Stimulated activated CD8-positive, alpha-beta memory T cell treated with anti-CD3 and anti-CD28 coated beads, Interleukin-15, amount 100 ng/mL, for 48 hours (primary cell): ENCODE measurements at places on chromosomes 11 and 22.

GRCh38 chr11:73399159-73399590 lies 23.0 kb downstream of the RELT start:
- no peak for DNase-seq

- DNase-seq: no peak
These were observed 552 bp downstream of the PRR33 start for GRCh38 chr11:1890856-1891830.

- DNase-seq: no peak
These were observed 14.7 kb downstream of the MGAT3 start for GRCh38 chr22:39471381-39472141.

DNA sequence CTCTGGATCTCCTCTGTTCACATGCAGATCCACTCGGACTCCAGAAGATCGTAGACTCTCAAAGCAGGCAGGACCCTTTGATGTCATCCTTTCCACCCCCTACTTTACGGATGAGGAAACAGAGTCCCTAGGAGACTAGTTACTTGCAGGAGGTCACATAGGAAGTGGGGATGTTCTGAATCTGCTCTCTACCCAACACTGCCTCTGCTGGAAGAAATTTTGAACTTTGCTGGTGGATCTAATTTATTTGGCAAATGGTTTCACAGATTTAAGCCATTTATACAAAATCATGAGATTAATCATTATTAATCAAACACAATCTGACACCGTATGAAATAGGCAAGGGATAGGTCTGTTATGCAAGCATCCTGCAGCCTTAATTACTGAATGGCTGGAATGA lies 55.0 kb upstream of the USP47 start:
- DNase-seq: no peak

DNA sequence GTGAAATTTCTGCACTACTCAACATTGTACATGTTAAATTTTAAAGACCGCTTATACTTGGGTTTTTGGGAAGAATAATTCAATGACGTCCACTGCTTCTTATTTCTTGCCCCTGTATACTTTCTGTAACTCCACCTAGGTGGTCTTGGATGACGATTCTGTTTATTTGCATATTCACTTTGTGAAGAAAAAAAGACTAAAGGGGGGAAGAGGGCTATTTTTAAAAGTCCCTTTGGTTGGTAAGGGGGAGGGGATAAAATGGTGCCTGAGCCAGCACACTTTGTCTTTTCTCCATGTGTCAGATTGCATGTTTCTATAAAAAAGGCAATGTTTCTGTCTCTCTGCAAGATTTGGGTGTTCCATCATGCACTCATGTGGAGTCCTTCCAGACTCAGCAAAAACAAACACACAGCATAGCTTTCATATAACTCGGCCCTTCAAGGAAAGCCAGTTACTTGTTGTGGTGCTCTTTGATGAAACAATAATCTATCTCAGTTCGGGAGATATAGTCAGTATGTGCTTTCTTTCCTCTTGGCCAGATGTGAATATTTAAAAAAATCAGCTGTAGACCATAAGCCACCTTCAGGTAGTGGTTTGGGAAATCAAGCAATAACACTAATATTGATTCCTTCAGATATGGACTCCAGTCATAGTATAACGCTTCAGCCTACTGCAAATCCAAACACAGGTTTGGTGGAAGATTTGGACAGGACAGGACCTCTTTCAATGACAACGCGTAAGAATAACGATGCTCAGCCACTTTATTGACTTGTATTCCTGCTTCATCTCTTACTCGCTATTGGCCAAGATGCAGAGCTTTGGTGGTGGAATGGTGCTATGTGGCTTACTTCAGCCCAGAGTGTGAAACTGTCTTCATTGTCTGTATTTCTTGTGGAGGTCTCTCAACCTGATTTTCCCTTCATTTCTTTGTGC lies 68.8 kb downstream of the CD44 start:
- no peak for DNase-seq

DNA sequence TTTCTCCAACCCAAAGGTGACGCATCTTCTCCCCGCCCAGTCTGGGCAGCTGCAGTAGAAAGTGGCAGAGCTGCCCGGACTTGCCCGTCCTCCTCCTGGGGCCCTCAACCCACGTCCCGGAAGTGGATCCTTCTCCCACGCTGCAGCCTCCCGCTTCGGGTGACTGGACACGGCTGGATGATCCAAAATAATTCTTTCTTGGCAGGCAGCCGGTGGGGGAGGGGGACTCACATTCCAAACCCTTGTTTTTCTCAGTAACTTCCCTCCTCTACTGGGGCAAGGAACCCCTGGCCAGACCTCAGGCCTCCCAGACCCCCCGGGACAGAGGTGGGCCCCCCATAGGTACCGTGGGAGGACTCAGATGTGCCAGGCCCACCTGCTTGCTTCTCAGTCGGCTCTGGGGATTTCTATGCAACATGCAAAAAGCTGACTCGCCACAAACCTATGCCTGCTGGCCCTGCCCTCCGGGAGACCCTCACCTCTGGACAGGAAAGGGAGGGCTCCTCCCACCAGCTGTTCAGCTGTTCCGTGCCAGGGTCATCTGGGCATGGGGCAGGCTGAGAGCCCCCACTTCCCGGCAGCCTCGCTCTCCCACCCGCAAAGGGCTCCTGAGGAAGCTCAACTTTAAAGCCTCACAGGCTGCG lies 1.4 kb downstream of the PLXNB2 start:
- DNase-seq: no peak

- DNase-seq: no peak
These were observed 90.9 kb downstream of the MICAL2 start for GRCh38 chr11:12200991-12201985.

DNA sequence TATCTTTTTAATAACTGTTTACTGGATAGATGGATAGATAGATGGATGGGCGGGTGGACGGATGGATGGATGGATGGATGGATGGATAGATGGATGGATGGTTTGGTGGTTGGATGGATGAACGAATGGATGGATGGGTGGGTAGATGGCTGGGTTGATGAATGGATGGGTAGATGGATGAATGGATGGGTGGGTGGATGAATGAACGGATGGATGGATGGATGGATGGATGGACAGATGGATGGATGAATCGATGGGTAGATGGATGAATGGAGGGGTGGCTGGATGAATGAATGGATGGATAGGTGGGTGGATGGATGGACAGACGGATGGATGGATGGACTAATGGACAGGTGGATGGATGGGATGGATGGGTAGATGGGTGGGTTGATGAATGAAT lies 13.8 kb upstream of the SLC22A12 start:
- DNase-seq: no peak

GRCh38 chr11:75893251-75893650 lies 78.2 kb downstream of the UVRAG start:
- DNase-seq: no peak

DNA sequence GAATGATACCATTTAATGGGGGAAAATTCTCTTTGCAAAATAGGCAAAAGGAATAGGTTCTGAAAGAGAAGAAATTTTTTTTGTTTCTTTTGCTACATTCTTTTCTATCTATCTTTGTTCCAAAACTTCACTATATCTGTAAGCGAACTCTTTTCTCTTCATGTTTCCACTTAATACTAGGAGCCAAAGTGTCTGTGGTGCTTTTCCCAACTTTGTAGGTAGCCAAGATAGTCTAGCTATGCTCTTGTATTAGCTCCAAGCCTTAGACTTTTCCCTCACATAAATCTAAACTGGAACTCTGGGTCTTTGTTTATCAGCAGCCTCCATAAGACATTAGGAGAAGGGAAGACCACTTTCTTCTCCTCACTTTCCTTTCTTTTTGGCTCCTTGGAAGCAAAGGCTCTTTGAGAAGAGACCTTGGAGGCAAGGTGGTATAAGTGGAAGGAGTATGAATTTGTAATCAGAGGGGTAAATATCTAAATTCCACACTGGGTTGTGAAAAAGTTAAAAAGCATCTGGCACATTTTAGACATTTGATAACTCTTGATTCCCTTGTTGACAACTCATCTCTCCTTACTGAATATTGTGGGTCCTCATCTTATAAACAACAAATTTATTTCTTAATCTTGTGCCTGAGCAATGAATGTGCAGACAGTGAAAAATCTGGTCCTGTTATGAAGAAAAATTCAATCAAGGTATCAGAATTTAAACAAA lies 130.0 kb downstream of the EHF start:
- no peak for DNase-seq

- no peak for DNase-seq
These were observed 21.7 kb upstream of the HSPA8 start for GRCh38 chr11:123083623-123084029.

- DNase-seq: no peak
These were observed at the start of gene OLFML1 for GRCh38 chr11:7485186-7486097. OLFML1 (plus strand) TSS chr11:7485506; CDS start chr11:7485876, 370 bp downstream.

- no peak for DNase-seq
These were observed 118.2 kb upstream of the KIRREL3 start for GRCh38 chr11:127118811-127119210.

DNA sequence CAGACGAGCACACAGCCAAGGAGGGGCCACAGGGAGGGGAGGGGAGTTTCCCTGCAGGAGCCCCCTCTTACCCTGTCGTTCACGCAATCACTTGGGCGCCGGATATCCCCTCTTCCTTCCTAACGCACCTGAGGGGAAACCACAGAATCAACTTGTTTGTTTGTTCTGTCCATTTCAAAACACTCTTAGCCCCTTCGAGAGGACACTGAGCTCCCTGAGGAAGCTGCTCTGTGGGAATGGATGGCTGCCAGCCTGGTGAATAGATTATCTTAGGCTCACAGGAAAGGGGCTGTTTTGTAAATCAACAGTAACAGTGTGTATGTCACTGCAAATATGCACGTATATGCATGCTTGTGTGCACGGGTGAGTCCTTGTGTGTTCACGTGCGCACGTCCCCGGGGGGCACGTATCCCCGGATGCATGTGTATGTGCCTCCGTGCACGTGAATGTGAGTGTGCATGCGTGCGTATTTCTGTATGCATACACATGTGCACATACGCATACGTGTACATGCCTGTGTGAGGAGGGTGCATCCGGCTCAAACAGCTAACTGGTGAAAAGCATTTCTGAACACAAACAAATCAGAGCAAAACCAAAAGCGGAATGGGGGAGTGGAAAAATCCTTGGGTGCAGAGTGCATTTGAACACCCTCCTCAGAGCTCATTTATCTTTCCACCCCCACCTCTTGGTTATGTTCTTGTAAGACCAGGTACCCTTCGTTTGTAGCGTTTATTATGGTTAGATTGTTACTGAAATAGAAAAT lies 7.2 kb downstream of the ARSA start:
- DNase-seq: no peak

DNA sequence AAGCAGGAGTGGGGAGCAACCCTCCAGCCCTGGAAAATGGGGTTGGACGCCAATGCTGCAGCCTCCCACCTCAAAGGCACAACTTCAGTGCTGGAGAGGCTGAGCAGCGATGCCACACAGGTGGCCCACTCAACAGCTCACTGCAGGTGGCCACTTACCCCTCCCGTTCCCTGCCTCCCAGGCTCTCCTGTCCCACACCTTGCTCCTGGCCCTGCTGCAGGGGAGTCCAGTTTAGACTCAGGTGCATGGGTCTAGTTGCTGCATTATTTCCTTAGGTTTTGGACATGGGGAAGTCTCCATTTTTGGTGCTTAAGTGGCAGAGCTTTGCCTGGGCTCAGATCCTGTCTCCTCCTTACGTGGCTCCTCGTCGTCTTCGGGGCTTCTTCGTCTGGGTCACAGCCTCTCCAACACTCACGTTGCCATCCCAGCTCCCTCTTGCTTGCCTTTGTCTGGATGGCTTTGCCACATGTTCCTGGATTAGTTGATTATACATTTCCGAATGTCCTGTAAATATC lies 898.3 kb downstream of the BRD1 start:
- DNase-seq: no peak

DNA sequence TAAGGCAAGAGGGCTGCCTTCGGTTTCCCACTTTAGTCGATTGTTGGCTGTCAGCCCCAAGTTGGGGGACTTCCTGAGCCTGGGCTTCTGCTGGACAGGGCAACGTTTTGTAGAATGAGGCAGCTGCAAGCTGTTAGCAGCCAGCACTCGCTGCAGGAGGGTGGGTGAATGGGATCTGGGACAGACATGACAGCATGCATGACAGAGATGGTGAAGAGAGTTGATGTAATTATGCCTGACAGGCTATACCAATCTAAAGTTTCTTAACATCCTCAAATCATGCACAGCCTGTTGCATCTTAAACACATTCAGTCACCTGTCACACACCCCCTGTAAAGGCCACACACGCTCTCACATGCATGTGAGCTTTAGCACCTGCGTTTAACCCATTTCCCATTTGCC lies 49.2 kb downstream of the CWC15 start:
- DNase-seq: no peak

DNA sequence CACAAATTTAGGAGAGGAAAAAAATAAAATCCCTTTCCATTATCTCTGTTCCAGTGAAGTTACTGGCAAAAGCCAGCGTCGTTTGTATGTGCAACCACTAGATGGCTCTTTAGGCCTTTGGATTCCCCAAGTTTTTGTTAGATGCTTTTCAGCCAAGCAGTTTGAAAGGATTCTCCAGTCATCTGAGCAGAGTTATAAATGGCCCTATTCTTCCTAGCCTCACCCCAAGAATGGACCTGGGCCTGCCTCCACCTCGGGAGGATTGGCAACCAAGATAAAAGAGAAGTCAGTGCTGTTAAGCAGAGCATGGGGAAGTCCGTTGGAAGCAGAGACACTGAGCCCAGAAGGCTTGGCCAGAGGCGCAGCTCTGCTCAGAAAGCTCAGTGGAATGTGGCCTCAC lies 15.4 kb downstream of the FAM181B start:
- no peak for DNase-seq

- no peak for DNase-seq
These were observed 237.3 kb downstream of the ST3GAL4 start for GRCh38 chr11:126592496-126593410.

GRCh38 chr11:66432597-66432996 lies 6.1 kb downstream of the MRPL11 start:
- DNase-seq: no peak

- no peak for DNase-seq
These were observed 7.7 kb downstream of the LHFPL7 start for GRCh38 chr22:24938741-24939341.

GRCh38 chr11:83162377-83162776 lies 5.4 kb downstream of the PCF11 start:
- DNase-seq: no peak

GRCh38 chr11:68775951-68776388 lies 24.6 kb upstream of the TESMIN start:
- no peak for DNase-seq

DNA sequence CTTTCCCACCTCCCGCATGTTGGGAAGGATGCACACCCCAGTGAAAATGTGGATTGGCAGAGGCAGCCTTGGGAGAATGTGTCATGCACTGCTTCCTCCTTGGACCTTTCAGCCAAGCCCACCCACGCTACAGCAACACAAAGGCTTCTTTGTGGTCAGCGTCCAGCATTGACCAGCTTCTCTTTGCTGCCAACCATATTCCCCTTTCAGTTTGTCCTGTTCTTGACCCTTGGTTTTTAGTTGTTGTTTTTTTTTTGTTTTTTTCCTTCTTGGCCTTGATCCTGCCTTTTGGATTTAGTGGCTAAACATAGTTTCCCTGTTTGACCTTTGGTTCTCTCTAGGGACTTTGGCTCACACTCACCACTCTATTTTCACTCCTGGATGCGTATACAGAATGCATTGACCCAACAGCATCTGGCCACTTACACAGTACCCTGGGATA lies 573.6 kb downstream of the INSC start:
- DNase-seq: no peak
